ENCODE measurements at places on chromosomes 11 and 22. TPM values are rescaled to one million over a fixed set of nuclear protein-coding genes. Genes with fewer than 3 reads are reported as not detected.

Gene CASP12
- total RNA-seq = 0.91 TPM

Gene OR51I1
- 0.35 TPM for total RNA-seq

Gene C11orf86
- not detected for total RNA-seq

Gene GVQW3
- 3.4 TPM for total RNA-seq

GRCh38 chr22:18113680-18114394 lies 3.2 kb downstream of the TUBA8 start:
- H3K4me3 ChIP-seq = no peak overlapping the region
- no peak for DNase-seq
- H3K4me1 ChIP-seq = peaks cover 9% of the 10 kb centered on the region
- H3K27me3 ChIP-seq = no peaks in the 10 kb centered on the region
- H3K36me3 ChIP-seq = no peaks in the 10 kb centered on the region

GRCh38 chr11:70012134-70012733 lies 65.9 kb upstream of the ANO1 start:
- DNase-seq = no peak
- H3K27me3 ChIP-seq = no peaks in the 10 kb centered on the region
- no peak overlapping the region for H3K4me3 ChIP-seq
- no peaks in the 10 kb centered on the region for H3K36me3 ChIP-seq
- no peak overlapping the region for H3K27ac ChIP-seq
- no peaks in the 10 kb centered on the region for H3K4me1 ChIP-seq

DNA sequence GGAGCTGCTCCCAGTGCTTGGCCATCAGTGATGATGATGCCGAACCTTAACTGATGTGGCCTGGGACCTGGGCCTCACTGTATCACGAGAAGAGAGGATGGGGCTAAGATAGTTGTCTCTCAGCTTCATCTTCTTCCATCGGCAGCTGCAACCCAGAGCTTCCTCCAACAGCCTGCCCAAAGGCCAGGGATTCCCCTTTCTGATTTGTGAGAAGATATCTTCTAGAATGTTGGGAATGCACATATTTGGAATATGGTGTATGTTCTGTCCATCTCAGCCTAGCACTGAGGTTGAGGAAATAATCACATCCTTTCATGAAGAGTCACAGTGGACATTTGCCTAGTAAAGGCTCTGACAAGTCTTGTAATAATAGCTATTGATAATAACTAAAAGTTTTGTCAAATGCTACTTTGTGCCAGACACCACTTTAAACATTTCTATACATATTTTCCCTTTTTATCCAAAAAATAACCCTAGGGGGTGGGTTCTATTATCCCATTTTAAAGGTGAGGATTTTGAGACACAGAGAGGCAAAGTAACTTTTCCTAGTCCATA lies 73.1 kb downstream of the COMMD9 start:
- H3K36me3 ChIP-seq = no peaks in the 10 kb centered on the region
- H3K27ac ChIP-seq = no peak overlapping the region
- no peaks in the 10 kb centered on the region for H3K27me3 ChIP-seq
- H3K4me3 ChIP-seq = no peak overlapping the region

DNA sequence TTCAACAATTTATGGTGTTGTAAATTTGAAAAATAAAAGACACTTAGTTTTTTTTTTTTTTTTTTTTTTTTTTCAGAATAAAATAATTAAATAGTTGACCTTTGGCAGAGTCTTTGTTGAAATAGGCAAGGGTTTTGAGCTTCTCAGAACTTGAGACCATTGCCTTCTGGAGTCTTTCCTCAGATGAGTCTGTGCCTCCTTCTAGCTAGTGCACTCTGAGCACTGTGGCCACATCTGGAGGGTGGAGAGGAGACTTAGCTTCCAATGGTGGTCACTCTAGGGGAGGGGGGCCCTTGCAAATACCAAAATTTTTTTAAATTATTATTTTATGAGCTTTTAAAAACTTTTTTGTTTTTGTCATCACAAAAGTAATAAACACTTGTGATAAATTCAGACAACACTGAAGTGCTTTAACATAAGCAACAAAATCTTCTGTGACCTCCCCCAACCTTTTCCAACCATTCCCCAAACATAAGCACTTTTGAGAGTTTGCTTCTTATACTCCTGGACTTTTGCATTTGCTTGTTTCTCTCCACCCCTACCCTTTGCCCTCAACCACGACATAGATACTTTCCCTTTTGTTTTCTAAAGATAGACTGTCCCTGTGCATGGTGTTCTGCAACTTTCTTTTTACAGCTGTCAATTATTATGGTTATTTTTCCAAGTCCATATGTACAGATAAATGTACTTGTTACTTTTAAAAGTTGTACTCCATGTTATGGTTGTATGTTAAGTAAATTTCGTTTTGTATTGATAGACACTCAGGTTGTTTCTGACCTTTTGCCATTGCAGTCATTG lies 41.1 kb downstream of the BMAL1 start:
- no peak for DNase-seq
- H3K4me1 ChIP-seq = peaks cover 12% of the 10 kb centered on the region
- H3K27me3 ChIP-seq = no peaks in the 10 kb centered on the region
- H3K4me3 ChIP-seq = no peak overlapping the region

DNA sequence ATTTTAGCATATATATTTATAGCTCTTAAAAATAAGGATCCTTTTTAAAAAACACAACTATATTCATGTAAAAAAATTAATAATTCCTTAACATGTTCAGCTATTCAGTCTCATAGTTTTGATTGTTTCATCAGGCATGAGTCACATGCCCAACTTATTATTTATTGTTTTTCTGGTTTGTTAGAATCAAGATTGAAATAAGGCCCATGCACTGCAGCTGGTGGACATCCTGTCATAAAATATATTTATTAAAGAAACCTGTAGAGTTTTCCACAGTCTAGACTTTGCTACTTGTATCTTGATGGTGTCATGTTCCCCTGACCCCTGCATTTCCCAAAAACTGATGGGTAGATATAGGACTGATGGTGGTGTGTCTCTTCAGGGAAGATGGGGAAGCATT lies 77.4 kb downstream of the PARVA start:
- no peak for DNase-seq
- H3K27ac ChIP-seq = no peak overlapping the region
- H3K4me1 ChIP-seq = no peaks in the 10 kb centered on the region
- no peaks in the 10 kb centered on the region for H3K36me3 ChIP-seq
- H3K4me3 ChIP-seq = no peak overlapping the region

DNA sequence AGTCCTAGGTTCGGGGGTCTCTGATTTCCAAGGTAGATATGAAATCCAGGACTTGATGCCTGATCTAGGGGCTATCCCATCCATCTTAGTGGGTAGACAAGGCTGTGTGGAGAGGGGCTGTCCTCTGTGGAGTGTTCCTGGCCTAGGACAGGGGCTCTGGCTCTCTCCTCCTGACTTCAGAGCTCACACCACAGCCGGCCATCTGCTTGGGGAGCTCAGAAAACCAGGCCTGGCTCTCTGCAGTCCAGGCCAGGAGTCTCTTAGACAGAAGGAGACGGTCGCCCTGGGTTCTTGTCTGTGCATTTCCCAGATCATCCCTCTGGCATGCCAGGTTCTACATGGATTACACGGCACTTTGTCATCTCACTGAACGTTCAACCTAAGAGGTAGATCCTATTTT lies 17.9 kb downstream of the TUB start:
- peaks cover 7% of the 10 kb centered on the region for H3K4me1 ChIP-seq
- H3K27me3 ChIP-seq = no peaks in the 10 kb centered on the region
- peaks cover 35% of the 10 kb centered on the region for H3K36me3 ChIP-seq

DNA sequence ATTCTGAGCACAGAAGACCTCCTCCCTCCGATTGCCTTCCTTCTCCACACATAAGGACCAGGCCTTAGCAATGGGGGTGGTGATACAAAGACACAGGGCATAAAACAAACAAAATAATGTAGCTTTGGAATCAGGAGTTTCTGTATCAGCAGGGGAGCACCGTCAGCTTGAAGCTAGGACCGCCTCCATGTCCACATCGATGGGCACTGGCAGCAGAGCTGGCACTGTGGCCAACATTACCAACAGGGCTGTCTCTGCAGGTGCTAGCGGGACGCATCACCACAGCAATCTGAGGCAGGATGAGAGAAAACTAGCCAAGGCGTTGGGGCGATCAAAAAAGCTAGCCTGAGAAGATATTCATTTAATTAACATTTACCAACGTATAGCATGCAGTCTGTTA lies 201.4 kb downstream of the MAML2 start:
- peaks cover 2% of the 10 kb centered on the region for H3K4me1 ChIP-seq
- H3K27me3 ChIP-seq = no peaks in the 10 kb centered on the region
- no peak overlapping the region for H3K4me3 ChIP-seq
- no peak for DNase-seq
- H3K36me3 ChIP-seq = no peaks in the 10 kb centered on the region

- H3K4me1 ChIP-seq = peaks cover 5% of the 10 kb centered on the region
- no peak for DNase-seq
- no peaks in the 10 kb centered on the region for H3K36me3 ChIP-seq
- no peak overlapping the region for H3K27ac ChIP-seq
These were observed 3.4 kb downstream of the EMID1 start for GRCh38 chr22:29208879-29209623.

GRCh38 chr11:15958910-15959309 lies 397.4 kb downstream of the SOX6 start:
- H3K4me3 ChIP-seq = no peak overlapping the region
- no peaks in the 10 kb centered on the region for H3K4me1 ChIP-seq
- no peak for DNase-seq
- no peaks in the 10 kb centered on the region for H3K27me3 ChIP-seq

- H3K27me3 ChIP-seq = no peaks in the 10 kb centered on the region
- no peaks in the 10 kb centered on the region for H3K36me3 ChIP-seq
- DNase-seq = no peak
- H3K4me1 ChIP-seq = no peaks in the 10 kb centered on the region
- no peak overlapping the region for H3K27ac ChIP-seq
These were observed 18.6 kb upstream of the APLP2 start for GRCh38 chr11:130051082-130051481.

Data from kidney (tissue), 22 donors.